Aorta (tissue), 5 donors: ENCODE measurements at places on chromosomes 3 and 15. TPM values are rescaled to one million over a fixed set of nuclear protein-coding genes. Genes with fewer than 3 reads are reported as not detected.

Gene EXD1
- not detected for total RNA-seq

Gene TM4SF4
- not detected for total RNA-seq

Gene SLC26A6
- total RNA-seq = 30.7 TPM

Gene UCN2
- 0.24 TPM for total RNA-seq

Gene ST6GAL1
- total RNA-seq = 140 TPM

Gene MAP1A
- 36.4 TPM for total RNA-seq

Gene TASOR
- 71.9 TPM for total RNA-seq

Gene SPTBN5
- 1.9 TPM for total RNA-seq

DNA sequence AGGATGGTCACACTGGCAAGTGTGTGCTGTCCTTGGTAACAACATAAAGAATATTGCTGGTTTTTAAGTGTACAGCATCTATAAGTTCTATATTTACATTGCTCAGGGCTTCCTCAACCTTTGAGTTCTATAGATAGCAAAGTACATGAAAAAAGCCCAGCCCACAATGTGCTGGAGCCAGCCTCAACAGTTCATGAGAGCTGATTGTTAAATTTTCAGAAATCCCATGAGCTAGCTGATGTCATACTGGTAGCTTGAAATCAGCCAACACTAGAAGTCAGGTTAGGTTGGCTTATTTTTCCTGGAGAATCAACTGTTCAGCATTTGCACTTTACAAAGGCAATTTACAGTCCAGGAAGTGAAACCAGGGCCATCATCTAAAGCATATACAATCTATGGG, 102.8 kb downstream of the STRIT1 start:
- no peaks in the 10 kb centered on the region for H3K36me3 ChIP-seq
- DNase-seq = no peak
- H3K4me1 ChIP-seq = no peaks in the 10 kb centered on the region
- H3K4me3 ChIP-seq = no peak overlapping the region

- no peak overlapping the region for H3K4me3 ChIP-seq
- H3K36me3 ChIP-seq = no peaks in the 10 kb centered on the region
- H3K27ac ChIP-seq = no peak overlapping the region
- DNase-seq = no peak
Observed at GRCh38 chr3:14608298-14608697, 43.3 kb upstream of the CCDC174 start.

GRCh38 chr15:41798607-41799487, 24.6 kb downstream of the MAPKBP1 start:
- no peaks in the 10 kb centered on the region for H3K36me3 ChIP-seq
- H3K4me3 ChIP-seq = no peak overlapping the region
- peaks cover 3% of the 10 kb centered on the region for H3K4me1 ChIP-seq
- H3K27ac ChIP-seq = no peak overlapping the region
- no peak for DNase-seq

- no peaks in the 10 kb centered on the region for H3K36me3 ChIP-seq
- H3K4me3 ChIP-seq = no peak overlapping the region
- H3K4me1 ChIP-seq = no peaks in the 10 kb centered on the region
- DNase-seq = no peak
- no peak overlapping the region for H3K27ac ChIP-seq
- no peaks in the 10 kb centered on the region for H3K27me3 ChIP-seq
Observed at GRCh38 chr3:185527364-185527763, 25.0 kb downstream of the LIPH start.

DNA sequence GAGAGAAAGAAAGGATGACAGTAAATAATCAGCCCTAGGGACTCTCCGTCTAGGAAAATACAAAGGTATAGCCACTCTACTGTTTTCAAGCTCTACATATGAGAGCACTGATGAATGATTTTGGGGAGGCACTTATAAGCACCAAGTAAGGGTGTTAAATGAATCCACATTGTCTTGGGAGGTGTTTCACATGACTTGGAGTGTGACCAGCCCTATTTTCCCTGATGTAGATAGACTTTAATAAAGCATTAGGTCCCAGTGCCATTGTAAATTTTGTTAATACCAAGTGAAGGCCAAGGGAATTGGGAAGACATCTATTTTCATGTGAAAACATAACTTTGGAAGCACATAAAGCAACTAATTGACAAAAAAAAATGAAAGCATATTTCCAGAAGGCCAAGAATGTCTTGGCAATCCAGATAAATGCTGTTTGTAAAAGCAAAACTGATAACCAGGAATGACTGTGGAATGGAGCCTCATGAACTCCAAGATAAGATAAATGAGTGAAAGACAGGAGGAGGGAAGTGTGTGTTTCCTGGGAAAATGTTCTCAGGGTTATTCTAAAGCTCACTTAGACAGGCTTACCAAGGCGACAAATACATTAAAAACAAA, 96.0 kb upstream of the MYZAP start:
- no peak overlapping the region for H3K27ac ChIP-seq
- no peak overlapping the region for H3K4me3 ChIP-seq
- no peak for DNase-seq

DNA sequence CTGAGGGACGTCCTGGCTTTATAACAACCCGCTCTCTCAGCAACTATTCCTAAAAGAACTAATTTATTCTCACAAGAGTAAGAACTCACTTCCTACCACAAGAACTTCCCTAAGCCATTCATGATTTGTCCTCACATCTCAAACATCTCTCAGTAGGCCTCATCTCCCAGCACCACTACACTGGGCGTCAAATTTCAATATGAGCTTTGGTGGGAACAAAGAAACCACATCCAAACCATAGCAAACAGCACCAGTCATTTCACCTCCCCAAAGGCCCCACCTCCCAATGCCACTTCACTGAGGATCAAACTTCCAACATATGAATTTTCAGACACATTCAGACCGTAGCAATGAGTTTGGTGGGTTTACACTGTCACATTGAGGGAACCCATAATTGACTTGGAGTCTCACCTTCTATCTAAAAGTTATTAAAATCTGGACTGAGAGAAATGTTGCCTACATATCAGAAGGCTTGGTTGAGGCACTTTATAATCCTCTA, 116.4 kb upstream of the AGBL1 start:
- H3K27ac ChIP-seq = no peak overlapping the region
- DNase-seq = no peak
- H3K27me3 ChIP-seq = no peaks in the 10 kb centered on the region
- no peaks in the 10 kb centered on the region for H3K36me3 ChIP-seq
- H3K4me1 ChIP-seq = no peaks in the 10 kb centered on the region

- H3K27ac ChIP-seq = no peak overlapping the region
- H3K36me3 ChIP-seq = no peaks in the 10 kb centered on the region
- H3K27me3 ChIP-seq = no peaks in the 10 kb centered on the region
Observed at GRCh38 chr15:83656943-83657528, 3.1 kb downstream of the ADAMTSL3 start.

DNA sequence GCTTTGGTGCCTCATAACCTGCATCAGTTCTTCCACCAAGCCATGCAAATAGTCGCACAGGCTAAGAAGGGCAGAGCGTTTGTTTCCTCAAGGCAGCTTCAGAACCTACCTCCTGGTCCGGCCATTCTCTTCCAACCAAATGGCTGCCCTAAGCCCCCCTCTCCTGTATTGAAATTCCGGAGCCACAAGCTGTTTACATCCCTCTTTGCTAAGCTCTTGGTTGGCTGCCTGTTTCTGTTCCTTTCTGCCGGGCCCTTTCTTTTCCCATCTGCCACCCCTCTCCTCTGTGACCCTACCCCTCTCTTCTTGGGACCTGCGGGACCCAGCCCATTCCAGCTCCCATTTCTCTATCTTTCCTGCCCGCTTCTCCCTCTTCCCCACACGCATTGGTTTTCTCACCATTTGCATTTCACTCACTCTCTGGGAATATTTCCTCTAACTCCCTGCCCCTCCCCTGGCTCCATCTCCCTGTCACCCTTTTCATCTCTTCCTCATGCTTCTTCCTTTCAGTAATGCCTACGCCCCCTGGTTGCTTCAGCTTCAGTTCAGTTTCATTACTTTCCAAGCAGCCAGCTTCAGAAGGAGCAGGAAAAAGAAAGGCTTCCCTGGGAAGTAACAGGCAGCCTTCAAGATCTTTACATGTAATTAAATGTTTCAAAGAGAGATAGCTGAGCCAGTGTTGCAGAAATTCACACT, 113.5 kb downstream of the RAB11A start:
- H3K4me3 ChIP-seq = no peak overlapping the region
- DNase-seq = no peak
- H3K27ac ChIP-seq = no peak overlapping the region
- H3K27me3 ChIP-seq = no peaks in the 10 kb centered on the region
- H3K4me1 ChIP-seq = no peaks in the 10 kb centered on the region

DNA sequence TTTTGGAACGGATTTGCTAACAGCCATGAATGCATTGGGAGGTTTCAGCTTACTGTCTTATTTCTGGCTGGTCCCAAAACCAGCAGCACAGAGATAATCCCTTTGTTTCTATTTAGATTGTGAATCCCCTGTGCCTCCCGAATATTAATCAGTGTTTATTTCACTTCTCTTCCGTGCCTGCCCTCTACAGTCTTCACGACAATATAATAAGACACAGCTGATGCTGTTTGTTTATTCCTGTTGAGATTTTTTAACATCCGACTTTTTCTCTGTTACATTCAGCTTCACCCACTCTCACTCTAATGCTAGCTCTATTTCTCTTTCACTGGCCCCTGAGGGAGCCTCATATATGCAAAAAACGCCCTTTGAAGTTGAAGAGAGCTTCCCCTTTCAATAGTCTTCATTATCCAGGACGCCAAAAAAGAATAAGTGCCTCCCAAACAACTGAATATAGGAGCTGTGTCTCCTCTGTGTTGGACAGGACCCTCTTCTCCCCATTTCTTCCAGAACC, 995.3 kb downstream of the ROBO2 start:
- no peaks in the 10 kb centered on the region for H3K27me3 ChIP-seq
- H3K4me1 ChIP-seq = no peaks in the 10 kb centered on the region
- DNase-seq = no peak
- H3K27ac ChIP-seq = no peak overlapping the region

DNA sequence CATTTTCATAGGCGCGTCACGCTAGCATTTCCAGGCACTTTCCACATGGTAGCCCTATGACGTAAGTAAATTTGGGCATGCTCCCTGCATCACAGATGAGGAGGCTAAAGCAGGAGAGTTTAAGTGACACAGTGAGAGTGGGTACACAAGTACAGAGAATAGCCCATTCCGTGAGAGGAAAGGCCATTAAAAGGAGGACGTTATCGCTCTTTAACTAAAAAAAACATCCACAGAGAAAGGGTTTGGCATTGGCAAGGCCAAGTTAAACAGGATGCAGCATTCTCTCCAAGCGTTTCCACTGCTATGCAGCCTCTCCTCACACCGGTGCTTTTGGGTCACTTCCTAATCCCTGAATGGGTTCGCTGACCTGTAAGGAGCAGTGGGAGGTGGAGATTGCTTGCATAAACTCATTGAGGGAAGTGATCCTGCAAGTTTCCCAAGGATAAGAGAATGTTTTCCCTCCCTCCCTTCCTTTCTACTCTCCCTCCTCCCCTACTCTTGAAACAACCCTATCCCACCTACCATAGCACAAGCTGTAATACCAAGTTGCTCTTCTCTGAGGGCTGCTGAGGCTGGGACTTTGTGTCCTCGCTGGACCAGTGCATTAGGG, 147.7 kb downstream of the VGLL4 start:
- H3K4me3 ChIP-seq = no peak overlapping the region
- no peaks in the 10 kb centered on the region for H3K36me3 ChIP-seq
- no peak for DNase-seq
- peak overlapping the region; percentile 64 for H3K27ac ChIP-seq
- H3K27me3 ChIP-seq = no peaks in the 10 kb centered on the region

DNA sequence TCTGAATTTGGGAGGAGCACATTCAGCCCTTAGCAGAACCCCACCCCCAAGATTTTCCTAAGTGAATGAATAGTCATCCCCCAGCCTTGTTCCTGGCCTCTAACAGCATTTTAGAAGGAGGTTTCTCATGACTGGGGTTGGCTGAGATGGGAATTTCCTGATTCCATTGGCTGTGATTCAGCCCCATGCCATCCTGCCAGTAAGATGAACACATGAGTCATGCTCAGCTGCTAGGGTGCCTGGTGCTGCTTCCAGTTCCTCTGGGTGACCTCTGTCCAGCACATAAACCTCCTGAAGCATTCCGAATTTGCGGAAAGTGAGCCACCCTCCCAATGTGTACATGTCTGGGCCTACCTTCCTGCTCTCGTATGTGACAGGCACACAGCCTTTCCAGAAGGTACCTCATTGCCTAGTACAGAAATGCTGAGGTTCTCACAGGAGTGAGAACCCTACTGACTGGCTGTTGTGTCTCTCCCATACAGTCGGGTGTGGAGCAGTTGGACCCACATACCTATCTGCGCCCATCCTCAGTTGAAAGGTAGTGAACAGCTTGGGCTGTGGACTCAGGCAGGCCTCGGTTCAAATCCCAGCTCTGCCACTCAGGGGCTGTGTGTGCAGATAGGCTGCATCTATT, 91.7 kb downstream of the APBA2 start:
- no peaks in the 10 kb centered on the region for H3K36me3 ChIP-seq
- H3K4me1 ChIP-seq = no peaks in the 10 kb centered on the region
- no peak overlapping the region for H3K4me3 ChIP-seq
- DNase-seq = peak; percentile 76
- no peaks in the 10 kb centered on the region for H3K27me3 ChIP-seq

DNA sequence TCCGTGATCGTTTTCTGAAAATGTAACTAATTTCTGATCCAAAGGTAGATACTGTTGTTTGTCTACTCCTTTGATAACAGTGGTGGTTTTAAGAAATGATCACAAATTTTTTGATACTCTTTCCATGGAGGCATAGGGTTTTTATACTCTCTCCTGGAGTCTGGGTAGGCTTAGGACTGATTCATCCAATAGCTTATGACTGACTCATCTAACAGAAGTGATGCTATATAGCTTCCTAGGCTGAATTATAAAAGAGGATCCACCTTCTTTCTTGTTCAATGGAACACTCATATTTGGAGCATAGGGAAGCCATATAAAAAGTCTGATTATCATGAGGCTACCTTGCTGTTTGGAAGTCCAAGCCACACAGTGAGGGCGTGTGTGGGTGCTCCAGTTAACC, 84.3 kb downstream of the CHST2 start:
- H3K36me3 ChIP-seq = no peaks in the 10 kb centered on the region
- DNase-seq = no peak
- no peak overlapping the region for H3K4me3 ChIP-seq
- H3K27ac ChIP-seq = no peak overlapping the region
- no peaks in the 10 kb centered on the region for H3K27me3 ChIP-seq

GRCh38 chr3:16399473-16399872, 114.0 kb downstream of the RFTN1 start:
- no peak for DNase-seq
- H3K27ac ChIP-seq = no peak overlapping the region
- no peaks in the 10 kb centered on the region for H3K36me3 ChIP-seq
- H3K4me3 ChIP-seq = no peak overlapping the region
- peaks cover 3% of the 10 kb centered on the region for H3K4me1 ChIP-seq

DNA sequence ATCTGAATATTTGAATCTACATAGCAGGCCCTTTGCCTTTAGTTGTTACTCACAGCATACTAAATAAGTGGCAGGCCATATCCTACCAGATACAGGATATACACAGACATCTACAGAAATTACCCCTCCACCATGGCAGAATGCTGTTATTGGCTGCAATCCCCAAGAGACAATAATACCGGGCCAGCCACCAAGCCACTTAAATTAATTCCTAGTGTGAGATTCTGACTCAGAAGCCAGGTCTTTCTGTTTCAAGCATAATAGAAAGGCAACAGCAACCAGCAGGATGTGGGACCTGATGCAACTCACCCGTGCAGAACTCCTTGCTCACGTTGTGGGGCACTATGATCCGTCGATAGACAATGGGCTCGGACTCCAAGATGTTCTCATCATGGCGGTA, 39.8 kb downstream of the CLK3 start:
- H3K4me3 ChIP-seq = no peak overlapping the region
- H3K4me1 ChIP-seq = no peaks in the 10 kb centered on the region
- H3K36me3 ChIP-seq = peaks cover 1% of the 10 kb centered on the region
- H3K27me3 ChIP-seq = no peaks in the 10 kb centered on the region
